ENCODE measurements at places on chromosomes 13 and 19.

DNA sequence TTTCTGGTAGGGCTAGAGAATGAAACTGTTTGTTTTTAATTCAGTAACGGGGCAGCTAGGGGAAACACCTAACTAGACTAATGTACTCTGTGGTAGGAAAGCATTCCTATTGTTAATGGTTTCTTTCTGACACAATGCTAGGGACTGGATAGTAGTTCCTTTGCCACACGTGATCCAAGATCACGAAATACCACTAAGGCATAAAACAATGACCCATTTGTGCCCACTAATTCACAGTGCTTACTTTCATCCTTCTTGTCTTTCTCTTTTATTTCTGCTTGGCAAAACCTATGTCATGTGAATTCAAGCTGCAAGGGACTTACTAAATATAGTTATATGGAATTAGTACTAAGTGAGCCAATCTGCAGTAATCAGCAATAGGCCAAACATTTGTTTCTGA, 834.1 kb upstream of the SLITRK6 start:
- DNase-seq = no peak

DNA sequence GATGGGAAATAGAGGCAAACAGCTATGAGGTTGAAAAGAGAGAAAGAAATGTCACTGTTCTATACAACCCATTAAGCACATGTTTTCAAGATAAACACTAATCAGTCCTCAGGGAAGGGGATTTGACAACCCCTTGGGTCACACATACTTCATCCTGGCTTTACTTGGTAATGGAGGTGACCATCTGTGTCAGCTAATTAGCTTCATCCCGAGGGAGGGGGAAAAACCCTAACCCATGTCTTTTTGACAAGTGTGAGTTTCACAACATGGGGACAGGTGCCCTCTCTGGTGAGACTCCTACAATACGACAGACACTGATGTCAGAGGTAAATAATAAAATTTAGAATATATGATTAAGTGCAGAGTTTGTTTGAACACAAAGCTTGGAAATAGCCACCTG, 43.1 kb downstream of the ZNF611 start:
- no peak for DNase-seq

DNA sequence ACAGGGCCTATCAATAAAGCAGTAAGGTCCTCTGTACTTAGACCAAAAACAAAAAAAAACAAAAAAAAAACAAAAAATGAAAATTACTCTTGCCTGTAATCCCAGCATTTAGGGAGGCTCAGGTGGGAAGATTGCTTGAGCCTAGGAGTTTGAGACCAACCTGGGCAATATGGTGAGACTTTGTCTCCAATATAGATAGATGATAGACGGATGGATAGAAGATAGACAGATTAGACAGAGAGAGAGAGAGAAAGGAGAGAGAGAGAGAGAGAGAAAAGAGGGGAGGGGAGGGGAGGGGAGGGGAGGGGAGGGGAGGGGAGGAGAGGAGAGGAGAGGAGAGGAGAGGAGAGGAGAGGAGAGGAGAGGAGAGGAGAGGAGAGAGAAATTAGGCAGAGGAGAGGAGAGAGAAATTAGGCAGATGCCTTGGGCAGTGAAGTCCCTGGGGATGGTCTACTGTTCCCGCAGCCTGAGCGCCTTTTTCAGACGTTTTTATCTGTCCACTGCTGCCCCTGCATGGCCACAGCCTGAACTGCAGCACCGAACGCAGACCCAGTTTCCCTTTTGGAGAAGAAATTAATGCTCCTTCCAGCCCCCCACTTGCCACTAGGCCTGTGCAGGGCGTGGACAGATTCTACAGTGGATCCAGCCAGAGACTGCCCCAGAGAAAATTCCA, 9.8 kb upstream of the ZNF627 start:
- peak; percentile 17 for DNase-seq

DNA sequence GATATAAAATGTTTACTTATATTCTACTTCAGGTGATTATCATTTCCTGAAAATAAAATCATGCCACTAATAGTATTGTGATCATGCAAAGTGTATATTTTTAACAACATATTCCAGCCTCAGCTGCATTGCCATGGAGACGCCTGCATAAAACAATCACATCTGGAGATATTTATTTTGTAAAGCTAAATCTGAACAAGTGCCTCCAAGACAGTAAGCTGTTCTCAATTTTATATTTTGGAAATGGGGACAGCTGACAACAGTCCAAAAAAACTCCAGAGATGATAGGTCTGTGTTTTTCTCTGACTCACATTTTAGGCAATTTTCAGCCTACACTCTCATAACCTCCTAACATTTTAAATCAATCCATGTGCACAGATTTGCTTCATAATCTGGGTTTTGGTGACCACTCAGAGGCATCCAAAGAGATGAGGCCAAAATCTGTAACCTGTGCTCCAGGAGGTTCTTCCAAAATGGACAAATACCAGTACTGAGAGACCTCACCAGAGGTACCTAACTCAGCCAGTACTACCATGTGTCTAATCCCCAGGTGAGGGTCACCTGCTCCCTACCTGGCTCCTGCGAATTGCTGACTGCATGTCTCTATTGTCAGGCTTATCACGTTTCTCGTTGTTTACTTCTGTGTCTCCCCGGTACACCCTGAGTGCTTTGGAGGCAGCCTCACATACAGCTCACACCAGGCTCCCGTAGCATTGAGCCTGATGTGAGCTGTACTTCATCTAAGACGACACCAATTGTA, 62.7 kb downstream of the COL4A1 start:
- no peak for DNase-seq

DNA sequence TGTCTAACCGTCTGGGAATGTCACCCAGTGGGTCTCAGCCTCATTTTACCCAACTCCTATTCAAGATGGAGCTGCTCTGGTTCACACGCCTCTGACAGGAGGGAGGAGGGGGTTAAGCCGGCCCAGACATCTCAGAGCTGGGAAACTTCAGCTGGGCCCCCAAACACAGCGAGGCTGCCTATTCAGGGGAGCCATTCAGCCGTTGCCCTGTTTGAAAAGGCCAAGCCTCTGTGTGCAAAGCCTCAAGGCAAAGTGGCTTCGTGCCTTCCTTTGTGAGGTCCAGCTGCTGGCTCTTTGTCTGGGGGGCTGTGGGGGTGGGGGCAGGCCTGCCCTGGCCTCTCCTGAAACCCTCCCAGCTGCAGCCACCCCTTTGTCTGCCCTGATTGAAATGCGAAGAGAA, 147.4 kb downstream of the PTPRS start:
- DNase-seq = no peak

Measured in NCI-H187 (cell line).